ENCODE measurements at places on chromosomes 13 and 19. TPM values are rescaled to one million over a fixed set of nuclear protein-coding genes. Genes with fewer than 3 reads are reported as not detected.

SLC7A10 gene
- total RNA-seq: not detected

DNA sequence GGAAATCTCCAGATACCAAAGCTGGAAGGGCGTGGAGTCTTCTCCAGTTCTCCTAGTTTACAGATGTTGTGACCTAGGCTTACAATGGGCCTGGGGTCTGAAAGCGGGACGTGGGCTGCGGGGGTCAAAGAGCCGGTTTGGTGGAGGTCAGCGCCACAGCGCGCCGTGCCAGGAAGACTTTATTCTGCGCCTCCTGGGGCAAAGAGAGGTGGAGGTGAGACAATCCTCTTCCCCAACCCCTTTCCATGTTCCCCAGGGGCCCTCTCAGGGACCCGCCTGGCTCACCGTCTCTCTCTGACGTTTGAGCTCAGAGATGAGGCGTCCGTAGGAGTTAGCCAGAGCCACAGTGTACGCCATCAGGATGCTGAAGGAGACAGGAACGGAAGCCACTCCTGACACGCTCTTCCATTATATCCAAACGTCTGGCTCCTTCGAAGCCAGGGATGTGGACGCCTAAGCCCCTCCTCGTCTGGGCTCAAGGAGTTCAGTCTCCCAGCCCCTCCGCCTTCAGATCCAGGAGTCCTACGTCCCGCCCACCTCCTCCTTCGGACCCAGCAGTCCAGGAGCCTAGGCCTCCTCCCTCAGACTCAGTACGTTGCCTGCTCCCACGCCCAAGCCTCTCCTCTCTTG, 776 bp upstream of the LENG1 start:
- H3K27me3 ChIP-seq: peaks cover 4% of the 10 kb centered on the region
- peak overlapping the region; percentile 80 for H3K4me3 ChIP-seq
- peaks cover 20% of the 10 kb centered on the region for H3K36me3 ChIP-seq
- H3K27ac ChIP-seq: peak overlapping the region; percentile 82

- no peaks in the 10 kb centered on the region for H3K27me3 ChIP-seq
- peak overlapping the region; percentile 96 for H3K27ac ChIP-seq
These were observed 46.5 kb downstream of the RFX2 start for GRCh38 chr19:6063576-6064335.

GRCh38 chr19:35868172-35868822, at the start of gene APLP1:
APLP1 (plus strand) TSS chr19:35868574; CDS start chr19:35868637, 63 bp downstream.
- no peak within 1 kb of the TSS for H3K27ac ChIP-seq
- no peak for DNase-seq
- no peaks in the 10 kb centered on the region for H3K27me3 ChIP-seq
- peak within 1 kb of the TSS; percentile 80 for H3K4me3 ChIP-seq

DNA sequence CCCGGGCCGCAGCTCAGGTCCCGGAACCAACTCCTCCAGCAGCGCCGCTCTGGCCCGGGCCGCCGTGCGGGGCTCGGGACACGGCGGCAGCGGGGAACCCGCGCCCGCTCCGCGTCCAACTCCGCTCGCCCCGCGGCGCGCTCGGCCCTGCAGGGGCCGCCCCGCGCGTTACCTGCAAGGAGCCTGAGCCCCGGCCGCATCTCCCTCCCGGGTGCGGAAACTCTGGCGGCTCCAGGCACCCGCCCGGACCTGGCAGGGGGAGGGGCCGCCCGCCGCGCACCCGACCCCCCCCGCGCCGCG, at the start of gene TMTC4:
Gene TMTC4 (minus strand): TSS at position 224 of the 300 bp plus-strand sequence. CDS start 4,433 bp downstream, outside the sequence.
- peaks cover 12% of the 10 kb centered on the region for H3K4me1 ChIP-seq
- DNase-seq: no peak
- peak within 1 kb of the TSS; percentile 72 for H3K27ac ChIP-seq
- no peaks in the 10 kb centered on the region for H3K36me3 ChIP-seq
- H3K27me3 ChIP-seq: no peaks in the 10 kb centered on the region
- H3K4me3 ChIP-seq: peak within 1 kb of the TSS; percentile 91

DNA sequence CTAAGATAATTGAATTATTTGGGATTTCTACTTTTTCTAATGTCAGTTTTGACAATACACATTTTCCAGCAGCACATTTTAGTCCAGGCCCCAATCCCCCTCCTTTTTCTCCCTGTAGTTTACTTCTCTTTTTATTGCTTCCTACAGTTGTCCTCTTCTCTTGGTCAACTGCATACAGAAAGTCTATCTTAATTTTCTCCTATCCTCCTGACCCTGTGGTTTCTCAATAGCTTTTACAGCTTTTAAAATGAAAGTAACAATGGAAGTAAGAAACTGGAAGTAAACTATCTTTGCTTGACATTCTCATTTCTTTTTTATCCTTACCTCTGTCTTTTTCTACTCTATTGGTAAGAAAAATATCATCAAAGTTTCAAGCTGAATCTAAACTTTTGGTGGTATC, 106.5 kb upstream of the OXGR1 start:
- H3K27me3 ChIP-seq: no peaks in the 10 kb centered on the region
- no peak for DNase-seq
- no peaks in the 10 kb centered on the region for H3K4me1 ChIP-seq
- H3K36me3 ChIP-seq: no peaks in the 10 kb centered on the region
- no peak overlapping the region for H3K27ac ChIP-seq

- H3K4me1 ChIP-seq: peaks cover 23% of the 10 kb centered on the region
- no peak overlapping the region for H3K4me3 ChIP-seq
- no peak for DNase-seq
- no peaks in the 10 kb centered on the region for H3K27me3 ChIP-seq
These were observed 37.8 kb upstream of the GAS6 start for GRCh38 chr13:113901642-113902041.

DNA sequence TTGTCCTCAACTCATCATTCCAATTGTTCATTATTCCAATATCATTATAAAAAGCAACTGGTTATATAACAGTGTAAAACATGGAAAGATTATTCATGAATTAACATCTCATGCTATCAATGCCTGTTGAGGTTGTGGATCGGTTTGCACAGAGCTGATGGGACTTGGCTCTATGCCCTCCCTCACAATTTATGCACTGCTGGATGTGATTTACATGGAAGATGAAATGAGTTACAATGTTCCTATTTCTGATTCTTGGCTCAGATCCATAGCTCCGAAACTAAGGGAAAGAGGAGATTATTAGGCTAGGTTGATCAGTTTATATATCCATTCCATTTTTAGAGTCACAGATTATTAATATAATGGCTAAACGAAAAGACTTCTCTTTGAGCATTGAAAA, 38.6 kb downstream of the SCEL start:
- no peaks in the 10 kb centered on the region for H3K36me3 ChIP-seq
- H3K4me1 ChIP-seq: no peaks in the 10 kb centered on the region
- no peak for DNase-seq
- no peak overlapping the region for H3K27ac ChIP-seq
- no peaks in the 10 kb centered on the region for H3K27me3 ChIP-seq

- H3K4me3 ChIP-seq: no peak overlapping the region
- no peak for DNase-seq
- no peaks in the 10 kb centered on the region for H3K27me3 ChIP-seq
These were observed 1430.7 kb upstream of the PCDH20 start for GRCh38 chr13:62846302-62846701.

CAPN12 gene
- total RNA-seq: 2.1 TPM

DNA sequence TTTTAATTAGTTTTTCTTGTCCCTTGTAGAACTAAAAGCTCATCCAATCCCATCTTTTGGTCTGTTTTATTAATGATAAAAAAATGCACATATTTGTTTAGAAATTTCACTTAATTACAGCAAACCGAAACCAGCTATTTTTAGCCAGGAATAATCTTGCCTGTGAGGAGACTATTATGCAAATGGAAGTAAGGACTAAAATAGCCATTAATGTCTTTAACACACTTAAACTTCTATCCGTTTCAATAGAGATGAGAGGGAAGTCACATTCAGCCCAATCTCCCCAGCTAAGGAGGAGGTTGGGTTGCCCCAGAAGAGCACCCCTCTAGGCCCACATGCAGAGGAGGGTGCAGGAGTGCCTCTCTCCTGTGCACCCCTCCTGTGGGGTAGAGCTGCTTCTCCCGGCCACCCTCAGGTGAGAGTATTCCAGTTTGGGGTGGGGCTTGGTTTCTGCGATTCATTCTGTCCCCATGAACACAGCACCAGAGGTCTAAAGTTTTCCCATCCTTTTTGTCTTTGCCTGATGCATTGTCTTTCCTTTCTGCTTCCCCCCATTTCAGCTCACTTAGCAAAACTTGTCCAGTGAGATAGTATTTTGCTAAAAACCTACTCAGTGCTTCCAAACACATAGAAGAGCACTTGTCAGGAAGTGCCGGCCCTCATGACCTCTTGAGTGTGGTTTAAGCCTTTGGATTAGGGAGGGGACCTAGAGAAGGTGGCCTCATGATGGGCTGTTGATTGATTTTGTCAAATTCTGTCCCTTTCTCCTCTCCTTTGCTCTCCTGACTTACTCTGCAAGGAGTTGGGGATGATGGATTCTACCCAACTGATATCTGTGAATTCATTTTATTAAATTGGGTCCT, 28.2 kb downstream of the FGF9 start:
- DNase-seq: no peak
- no peak overlapping the region for H3K4me3 ChIP-seq
- H3K27me3 ChIP-seq: no peaks in the 10 kb centered on the region
- no peak overlapping the region for H3K27ac ChIP-seq

ANKRD24 gene
- 1.1 TPM for total RNA-seq

DNA sequence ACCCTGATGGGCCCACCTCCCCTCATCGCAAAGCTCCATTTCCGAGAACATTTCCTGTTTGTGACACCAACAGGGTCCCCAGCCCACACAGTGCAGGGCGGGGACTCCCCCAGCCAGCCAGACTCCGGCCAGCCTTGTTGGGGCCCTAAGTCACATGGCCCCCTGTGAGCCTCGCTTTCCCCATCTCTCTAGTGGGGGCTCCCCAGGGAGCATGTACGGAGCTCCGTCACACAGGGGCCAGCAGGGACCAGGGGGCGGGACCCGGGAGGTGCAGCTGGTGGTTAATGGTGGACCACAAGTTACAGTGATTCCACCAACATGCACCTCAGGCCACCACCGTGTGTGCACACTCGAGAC, 1.7 kb downstream of the TBXA2R start:
- peak overlapping the region; percentile 98 for H3K27ac ChIP-seq
- H3K4me1 ChIP-seq: peaks cover 47% of the 10 kb centered on the region
- no peaks in the 10 kb centered on the region for H3K27me3 ChIP-seq

GRCh38 chr19:7902796-7903243, 857 bp upstream of the MAP2K7 start:
- peaks cover 18% of the 10 kb centered on the region for H3K4me1 ChIP-seq
- H3K4me3 ChIP-seq: peak overlapping the region; percentile 90
- H3K27me3 ChIP-seq: no peaks in the 10 kb centered on the region
- no peaks in the 10 kb centered on the region for H3K36me3 ChIP-seq
- DNase-seq: no peak

All from thoracic aorta (tissue), 2 donors.